ENCODE measurements at places on chromosomes 1 and 21. TPM values are rescaled to one million over a fixed set of nuclear protein-coding genes. Genes with fewer than 3 reads are reported as not detected.

The PPIAL4G gene
- total RNA-seq: not detected

The NUCKS1 gene
- total RNA-seq: 144 TPM

The PYHIN1 gene
- not detected for total RNA-seq

The SLC22A15 gene
- total RNA-seq: under 0.01 TPM

The ERICH3 gene
- total RNA-seq: not detected

Measured in epithelial cell of umbilical artery (primary cell).